ENCODE measurements at places on chromosomes 1 and 21.

- DNase-seq: no peak
Observed at GRCh38 chr1:74513411-74514300, 1.2 kb upstream of the LRRC53 start.

- no peak for DNase-seq
Observed at GRCh38 chr1:94668528-94668927, 127.0 kb upstream of the F3 start.

DNA sequence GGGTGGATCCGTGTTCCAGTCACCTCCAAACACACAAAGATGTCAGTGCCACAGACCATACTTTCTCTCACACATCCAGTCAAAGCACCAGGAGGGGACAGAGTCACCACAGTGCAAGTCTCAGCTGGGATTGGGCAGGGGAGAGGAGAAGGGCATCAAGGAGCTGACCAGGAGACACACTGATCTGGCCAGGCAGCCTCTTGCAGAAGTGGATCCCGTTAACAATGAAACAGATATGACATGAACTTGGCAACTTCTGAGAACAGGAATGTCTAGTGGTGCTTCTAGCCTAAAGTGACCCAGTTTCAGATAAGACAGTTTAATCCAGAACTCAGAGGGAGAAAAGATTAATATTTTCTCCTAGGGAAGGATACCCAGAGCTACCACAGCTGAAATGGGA, 71.0 kb downstream of the HIVEP3 start:
- no peak for DNase-seq

- DNase-seq: no peak
Observed at GRCh38 chr1:178337091-178337706, 159.6 kb downstream of the CLEC20A start.

GRCh38 chr1:53807916-53808315, 30.2 kb downstream of the NDC1 start:
- DNase-seq: no peak

Data from AML-193 (cell line).